ENCODE measurements at places on chromosomes 7 and 10.

- no peak for DNase-seq
Measured at GRCh38 chr7:135803143-135803542, 54.5 kb upstream of the FAM180A start.

DNA sequence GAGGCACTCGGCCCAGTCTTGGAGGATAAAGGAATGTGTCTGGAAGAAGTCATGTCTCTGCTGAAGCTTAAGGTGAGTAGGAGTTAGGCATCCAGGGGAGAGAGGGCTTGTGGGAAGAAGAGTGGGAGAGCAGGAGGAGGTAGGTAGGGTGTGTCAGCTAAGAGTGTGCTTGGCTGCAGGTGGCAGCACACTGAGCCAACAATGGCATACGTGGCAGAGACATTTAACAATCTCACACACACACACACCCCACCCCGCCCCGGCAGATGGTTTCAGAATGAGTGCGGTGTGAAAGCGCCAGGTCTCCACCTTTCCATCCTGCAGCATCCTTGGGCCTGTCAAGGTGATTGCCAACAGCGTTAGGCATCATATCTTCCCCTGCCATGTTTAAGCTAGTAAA, 11.2 kb upstream of the ARPC1A start:
- no peak for DNase-seq

DNA sequence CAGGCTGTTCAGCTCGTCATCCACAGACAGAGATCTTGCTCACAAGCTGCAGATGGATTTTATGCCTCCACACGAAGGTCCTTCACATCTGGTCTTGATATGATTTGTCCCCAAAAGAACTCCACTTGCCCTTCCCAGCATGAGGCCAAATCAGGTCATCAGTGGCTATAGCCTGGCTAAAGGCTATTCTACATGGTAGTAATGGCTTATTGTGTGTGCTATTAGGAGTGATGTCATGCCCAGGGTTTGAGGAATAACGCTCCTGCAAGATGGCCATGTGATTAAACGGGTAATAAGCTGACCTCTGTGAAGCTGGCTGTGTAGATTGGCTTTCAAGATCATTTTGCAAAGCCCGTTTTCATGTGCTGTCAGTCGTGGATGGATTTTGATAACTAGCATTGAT, 313.8 kb downstream of the FRMD4A start:
- no peak for DNase-seq

DNA sequence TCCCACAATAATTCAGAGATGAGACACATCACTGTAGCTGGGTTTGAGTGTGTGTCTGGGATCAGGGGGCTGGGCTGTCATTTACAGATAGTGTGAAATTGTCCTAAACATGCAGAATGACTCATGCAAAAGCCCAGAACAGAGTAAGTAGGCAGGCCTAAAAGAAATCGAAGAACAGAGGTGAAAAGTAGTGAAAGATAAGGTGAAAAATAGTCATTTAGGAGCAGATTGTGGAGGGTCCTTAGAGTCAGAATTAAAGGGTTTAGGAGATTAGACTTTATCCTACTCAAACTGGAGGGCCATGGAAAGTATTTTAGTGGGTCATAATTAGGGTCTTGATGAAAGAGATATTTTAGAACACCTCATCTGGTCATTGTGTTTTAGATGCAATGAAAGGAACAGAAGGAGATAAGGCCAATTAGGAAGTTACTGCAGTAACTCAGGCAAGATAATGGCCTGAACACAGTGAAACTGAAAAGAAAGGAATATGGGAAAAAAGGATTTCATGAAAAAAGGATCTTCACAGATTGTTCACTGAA, 58.3 kb upstream of the NEBL start:
- no peak for DNase-seq

- DNase-seq, result no peak
Measured at GRCh38 chr7:67406976-67407375, 410.3 kb downstream of the TYW1 start.

GRCh38 chr7:101906291-101907240, 89.1 kb downstream of the CUX1 start:
- DNase-seq, result no peak

GRCh38 chr7:68441645-68442044, 1156.6 kb upstream of the AUTS2 start:
- no peak for DNase-seq

DNA sequence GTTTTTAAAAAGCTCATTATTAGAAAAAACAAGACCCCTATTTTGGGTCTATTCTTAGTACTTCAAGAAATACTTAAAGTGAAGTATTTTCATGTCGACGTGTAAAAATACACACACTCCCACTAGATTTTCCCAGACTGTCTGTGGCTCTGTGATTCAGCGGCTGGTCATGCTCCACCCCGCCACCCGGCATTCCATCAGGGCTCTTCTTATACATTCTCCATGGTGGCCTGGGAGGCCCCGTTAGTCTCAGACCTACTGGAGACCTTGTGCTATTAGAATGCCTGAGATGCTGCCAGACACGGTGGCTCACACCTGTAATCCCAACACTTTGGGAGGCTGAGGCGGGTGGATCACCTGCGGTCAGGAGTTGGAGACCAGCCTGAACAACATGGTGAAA, 13.1 kb downstream of the TECPR1 start:
- DNase-seq, result peak; percentile 41

- no peak for DNase-seq
Measured at GRCh38 chr7:152231089-152231488, 204.7 kb downstream of the KMT2C start.

DNA sequence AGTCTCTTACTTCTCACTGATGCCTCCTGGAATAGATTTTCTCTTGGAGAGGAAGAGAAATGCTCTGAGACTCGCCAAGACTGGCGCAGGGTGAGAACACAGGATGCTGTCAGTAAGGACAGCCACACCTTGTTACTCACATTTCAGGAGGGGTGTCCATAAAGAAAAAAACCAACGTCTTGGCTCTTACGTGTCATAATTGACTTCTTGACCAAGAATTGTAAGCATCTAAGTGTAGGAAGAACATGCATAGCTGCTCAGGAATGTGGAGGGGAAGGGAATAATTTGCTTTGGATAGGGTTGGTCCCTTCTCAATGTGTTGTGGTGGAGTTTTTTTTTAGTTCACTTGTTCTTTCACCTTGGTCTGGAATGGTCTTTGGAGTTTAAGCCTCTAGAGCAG, 43.8 kb upstream of the ZNF438 start:
- peak; percentile 95 for DNase-seq

DNA sequence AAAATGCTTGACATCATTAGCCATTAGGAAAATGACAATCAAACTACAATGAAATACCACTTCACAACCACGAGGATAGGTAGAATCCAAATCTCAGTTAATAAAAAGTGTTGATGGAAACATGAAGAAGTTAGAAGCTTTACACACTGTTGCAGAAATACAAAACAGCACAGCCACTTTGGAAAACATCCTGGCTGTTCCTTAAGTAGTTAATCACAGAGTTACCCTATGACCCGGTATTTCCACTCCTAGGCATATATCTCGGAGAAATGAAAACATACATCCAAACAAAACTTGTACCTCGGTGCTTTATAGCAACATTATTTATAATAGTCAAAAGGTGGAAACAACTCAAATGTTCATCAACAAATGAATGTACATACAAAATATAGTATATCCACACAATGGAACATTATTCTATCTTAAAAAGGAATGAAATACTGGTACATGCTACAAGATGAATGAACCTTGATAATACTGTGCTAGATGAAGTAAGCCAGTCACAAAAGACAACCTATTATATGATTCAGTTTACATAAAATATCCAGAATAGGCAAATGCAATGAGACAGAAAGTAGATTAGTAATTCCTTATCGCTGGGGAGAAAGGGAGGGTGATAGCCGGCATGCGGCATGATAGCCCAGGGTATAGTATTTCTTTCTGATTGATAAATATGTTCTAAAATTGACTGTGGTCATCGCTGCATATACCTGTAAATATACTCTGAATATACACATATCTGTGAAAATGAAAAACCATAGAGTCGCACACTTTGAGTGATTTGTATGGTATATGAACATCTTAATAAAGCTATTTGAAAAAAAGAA, 1.9 kb downstream of the VWDE start:
- DNase-seq, result no peak

- DNase-seq, result peak; percentile 18
Measured at GRCh38 chr10:129942936-129943715, 20.9 kb downstream of the EBF3 start.

DNA sequence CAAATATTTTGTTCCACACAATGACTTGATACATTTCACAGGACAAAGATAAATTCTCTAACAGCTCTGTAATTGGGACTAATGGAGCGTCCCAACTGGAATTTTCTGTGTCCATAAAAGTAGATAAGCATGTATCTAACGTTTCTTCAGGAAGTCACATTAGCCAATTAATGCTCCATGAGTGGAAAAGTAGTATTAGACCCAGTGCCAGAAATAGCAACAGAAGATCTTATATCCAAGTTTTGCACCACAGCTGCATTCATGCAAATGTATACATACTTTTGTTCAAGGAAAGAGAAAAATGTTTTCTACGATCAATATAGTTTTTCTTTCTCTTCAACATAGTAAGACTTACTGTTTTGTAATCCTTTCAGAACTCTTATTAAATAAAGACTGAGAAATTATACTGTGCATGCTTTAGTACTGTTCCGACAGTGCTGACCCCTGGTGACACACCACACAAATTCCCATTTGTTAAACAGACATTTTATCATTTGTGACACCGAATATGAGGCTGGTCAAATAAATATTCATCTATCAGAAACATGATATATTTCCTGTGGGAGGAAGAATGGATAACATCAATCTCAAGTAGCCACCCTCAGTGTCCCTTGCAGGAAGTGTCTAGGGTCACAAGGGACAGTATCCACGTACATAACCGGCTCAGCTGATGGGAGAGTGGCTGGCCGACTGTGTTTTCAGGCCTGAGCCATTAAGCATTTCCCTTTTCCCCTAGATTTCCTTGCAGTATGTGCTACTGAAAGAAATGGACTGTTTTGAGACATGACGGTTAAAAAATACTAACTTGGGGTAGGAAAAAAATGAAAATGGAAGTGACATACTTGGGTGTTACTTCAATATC, 102.1 kb upstream of the RSU1 start:
- no peak for DNase-seq

DNA sequence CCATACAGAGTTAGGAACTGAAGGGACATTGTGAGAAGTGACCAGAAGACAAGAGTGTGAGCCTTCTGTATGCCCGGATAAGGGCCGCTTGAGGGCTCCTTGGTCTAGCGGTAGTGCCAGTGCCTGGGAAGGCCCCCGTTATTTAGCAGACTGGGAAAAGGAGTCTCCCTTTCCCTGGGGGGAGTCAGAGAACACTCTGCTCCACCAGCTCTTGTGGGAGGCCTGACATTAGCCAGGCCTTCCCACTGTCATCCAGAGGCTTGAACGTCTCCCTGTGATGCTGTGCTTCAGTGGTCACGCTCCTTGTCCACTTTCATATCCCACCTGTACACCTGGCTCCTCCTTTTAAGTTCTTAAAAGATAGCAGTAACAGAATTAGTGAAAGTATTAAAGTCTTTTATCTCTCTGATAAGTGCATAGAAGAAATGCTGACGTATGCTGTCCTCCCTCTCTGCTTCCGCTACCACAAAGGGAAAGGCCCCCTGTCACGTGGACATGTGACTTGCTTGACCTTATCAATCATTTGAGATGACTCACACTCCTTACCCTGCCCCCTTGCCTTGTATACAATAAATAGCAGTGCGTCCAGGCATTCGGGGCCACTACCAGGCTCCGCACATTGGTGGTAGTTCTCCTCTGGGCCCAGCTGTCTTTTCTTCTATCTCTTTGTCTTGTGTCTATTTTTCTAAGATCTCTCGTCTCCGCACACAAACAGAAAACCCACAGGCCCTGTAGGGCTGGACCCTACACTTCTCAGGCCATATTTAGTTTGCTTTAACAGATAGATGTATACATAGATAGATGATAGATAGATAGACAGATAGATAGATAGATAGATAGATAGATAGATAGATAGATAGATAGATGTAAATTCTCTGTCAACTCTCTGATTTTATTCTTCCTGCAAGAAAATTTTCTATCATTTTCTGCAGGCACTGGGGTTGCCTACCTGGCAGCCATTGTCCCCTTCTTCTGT, 131.5 kb upstream of the JCAD start:
- DNase-seq, result no peak

DNA sequence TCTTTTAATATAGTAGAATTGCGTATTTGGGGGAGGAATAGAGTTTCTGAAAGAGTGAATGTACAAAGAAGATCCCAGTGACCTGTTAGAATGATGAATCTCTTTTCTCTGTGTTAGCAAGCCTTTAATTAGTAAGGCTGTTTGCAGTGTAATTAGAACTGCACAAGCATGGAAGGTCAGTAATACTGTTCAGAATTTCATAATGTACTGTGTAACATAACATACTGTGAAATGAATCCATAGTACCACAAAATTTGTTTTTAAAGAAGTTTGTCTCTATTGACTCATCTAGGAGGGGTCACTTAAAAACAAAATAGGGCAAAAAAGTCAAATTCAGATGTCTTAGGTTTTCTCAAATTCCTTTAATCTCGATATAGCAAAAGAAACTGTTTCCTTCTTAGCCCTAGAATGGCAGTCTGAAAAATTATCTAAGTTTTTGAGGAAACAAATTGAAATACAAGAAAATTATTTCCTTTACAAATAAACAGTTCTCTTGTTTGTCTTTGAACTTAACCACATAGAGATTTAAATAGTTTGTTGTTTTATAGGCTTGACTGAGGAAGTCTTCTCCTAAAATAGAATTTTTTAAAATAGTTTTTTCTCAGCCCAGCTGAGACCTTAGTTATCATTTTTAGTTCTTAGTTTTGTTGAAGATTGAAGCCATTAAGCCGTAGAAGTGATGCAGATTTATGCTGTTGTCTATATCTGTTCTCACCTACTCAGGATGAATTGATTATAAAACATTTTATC, 12.5 kb downstream of the ADK start:
- DNase-seq, result no peak

GRCh38 chr7:34451923-34452322, 206.1 kb upstream of the NPSR1 start:
- DNase-seq, result peak; percentile 75

DNA sequence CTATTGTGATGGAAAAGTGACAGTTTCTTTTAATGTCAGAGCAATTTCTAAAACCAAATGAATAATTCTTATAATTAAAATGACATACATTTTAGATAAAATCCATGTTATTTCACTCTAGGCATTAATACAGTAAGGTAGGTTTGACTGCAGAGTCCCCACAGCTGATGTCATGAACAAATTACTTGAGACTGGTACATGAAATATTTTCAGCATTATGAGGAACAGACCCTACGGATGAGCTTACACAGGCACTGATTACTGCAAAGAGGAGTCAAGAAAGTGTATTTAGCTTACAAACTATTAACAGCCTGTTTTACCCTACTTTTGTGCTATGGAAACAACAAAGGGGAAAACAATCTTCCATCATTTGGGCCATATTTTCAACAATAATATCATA, 8.9 kb downstream of the COL1A2 start:
- DNase-seq, result peak; percentile 48

DNA sequence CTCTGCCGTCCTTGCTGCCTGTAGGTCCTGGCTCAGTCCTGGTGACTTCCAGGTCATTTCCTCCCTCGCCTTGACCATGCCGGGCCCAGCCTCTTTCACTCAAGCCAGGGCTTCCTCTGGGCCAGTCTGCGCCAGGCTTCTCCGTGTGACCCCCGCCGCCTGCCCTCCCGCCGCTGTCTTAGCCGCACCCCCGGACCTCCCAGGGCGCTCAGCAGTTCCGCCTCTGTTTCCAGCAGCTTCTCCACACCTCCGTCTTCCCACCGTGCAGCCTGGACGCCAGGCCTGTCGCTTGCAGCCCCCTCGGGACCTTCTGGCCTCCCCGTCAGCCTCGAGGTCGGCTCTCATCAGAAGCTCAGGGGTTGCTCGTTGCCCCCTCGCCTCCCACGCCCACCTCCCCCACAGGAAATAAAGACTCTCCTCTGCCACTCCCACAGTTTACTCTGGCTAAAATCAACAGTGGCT, 123.0 kb upstream of the FZD8 start:
- no peak for DNase-seq

GRCh38 chr7:85091565-85091928, 95.3 kb downstream of the SEMA3D start:
- DNase-seq, result no peak
